NCI-H446 treated with DMSO at 0.1 percent for 48 hours (cell line): ENCODE measurements at places on chromosomes 1 and 21.
A peak's percentile ranks its signal among the peaks of the same experiment; 100 is the strongest.

GRCh38 chr1:41487126-41488039, 2.9 kb upstream of the EDN2 start:
- DNase-seq: no peak

DNA sequence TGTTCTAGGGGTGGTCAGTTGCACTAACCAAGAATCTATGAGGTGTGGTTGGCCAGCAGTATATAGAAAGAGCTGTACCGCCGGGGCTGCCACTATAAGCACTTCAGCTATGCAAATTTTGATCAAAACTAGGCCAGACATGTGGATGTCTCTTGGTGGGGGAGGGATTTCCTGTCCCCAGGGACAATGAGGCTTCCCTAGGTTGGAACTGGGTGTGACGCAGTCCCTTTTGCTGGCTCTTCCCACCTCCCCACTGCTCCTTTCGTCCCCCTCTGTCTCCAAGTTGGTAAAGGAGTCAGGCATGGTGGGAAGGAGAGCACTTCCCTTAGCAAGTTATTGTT, 13.6 kb downstream of the SDCCAG8 start:
- no peak for DNase-seq

- DNase-seq: peak; percentile 56
These were observed 283.5 kb downstream of the S1PR1 start for GRCh38 chr1:101520302-101520701.

GRCh38 chr21:14687268-14687625, 141.1 kb upstream of the SAMSN1 start:
- no peak for DNase-seq

DNA sequence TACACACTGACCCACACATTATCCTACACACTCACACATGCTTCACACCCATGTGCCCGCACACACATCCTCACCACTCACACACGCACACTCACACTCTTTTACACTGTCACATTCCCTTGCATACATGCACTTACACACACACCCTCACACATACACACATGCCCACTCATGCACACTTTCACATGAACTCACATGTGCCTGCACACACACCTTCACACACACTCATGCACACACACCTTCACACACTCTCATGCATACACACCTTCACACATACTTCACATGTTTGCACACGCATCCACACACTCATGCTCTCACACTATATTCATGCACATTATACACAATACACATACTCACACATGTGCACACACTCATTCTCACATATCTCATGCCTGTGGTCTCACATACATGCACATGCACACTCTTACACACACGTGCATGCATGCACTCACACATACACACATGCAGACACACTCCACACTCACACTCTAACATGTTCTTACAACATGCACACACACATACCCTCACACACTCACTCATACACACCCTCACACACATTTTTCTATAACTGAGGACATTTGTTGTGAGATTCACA, 42.3 kb downstream of the RXRG start:
- DNase-seq: no peak

DNA sequence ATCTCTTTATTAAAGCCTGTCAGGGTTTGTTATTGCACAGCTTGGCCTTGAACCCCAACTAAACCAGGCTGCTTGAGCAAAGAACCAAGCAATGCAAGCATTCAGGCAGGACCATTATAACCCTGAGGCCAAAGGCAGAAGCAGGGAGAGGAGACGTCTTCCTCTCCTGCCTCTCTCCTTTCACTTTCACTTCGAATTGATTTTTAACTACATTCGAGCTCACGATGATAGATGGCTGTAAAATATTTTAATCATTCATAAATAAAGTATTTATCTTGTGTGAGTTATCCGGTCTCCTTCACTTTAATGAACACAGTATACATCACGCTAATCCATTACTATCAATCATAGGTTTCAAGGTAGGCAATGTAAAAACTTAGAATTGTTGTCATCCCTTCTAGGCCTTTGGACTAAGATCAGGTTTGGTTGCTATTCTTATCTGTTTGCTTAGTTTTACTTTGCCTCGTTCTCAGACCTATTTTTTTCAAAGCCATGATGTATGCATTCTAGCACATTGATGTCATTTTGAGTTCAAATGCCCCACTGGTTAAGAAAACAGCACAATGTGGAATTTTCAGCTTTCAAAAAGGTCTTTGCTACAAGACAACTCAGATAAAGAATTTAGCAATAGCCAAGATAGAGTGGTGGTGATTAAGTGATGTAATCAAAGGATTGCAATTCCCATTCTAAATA, 480.2 kb upstream of the RUNX1 start:
- no peak for DNase-seq

DNA sequence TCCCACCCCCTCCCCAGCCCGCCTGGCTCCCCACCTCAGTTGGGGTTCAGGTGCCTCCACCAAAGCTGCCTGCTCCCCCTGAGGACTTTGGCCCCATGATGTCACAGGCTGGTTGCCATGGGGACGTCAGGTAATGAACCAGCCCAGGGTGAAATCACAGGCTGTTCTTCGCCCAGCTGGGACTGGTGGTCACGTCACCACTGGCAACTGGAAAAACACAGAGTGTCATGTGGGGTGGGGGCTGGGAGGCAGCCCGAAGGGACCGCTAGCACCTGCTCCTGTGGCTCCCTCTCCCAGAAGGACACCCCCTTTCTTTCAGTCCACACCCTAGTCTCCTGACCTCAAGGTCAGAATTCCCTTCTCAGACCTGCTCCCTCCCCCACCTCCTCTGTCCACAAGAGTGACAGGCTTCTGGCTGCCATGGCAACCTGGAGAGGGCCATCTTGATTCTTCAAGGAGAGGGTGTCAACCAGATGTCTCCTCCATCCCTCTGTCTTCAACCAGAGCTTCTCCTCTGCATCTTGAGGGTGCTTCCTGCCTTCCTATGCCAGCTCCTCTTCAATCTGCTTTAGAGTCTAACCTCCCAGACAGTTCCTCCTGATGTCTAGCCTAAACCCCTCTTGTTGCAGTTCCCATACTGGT, 6.2 kb downstream of the FAM131C start:
- DNase-seq: no peak

- no peak for DNase-seq
These were observed 203.7 kb upstream of the ESRRG start for GRCh38 chr1:216926720-216927510.

GRCh38 chr1:206573319-206573718, 38.9 kb downstream of the EIF2D start:
- no peak for DNase-seq

DNA sequence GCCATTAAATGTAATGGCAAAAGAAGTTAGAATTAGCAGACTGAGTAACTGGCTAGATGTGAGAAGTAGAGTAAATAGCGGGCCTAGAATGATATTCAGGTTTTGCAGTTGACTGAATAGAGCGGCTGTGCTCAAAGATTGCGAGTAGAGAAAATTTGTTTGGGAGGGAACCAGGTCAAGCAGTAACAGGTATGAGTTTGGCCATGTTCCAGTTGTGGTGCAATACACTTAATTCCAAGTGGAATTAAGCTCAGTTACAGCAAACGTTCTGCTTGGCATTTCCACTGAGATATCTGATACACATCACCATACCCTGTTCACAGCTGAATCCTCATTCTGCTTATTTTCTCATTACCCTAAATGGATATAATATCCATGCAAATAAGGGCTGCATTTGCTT, 1382.9 kb downstream of the MRPL39 start:
- DNase-seq: no peak

GRCh38 chr1:166740668-166741276, 98.5 kb upstream of the POGK start:
- DNase-seq: no peak

DNA sequence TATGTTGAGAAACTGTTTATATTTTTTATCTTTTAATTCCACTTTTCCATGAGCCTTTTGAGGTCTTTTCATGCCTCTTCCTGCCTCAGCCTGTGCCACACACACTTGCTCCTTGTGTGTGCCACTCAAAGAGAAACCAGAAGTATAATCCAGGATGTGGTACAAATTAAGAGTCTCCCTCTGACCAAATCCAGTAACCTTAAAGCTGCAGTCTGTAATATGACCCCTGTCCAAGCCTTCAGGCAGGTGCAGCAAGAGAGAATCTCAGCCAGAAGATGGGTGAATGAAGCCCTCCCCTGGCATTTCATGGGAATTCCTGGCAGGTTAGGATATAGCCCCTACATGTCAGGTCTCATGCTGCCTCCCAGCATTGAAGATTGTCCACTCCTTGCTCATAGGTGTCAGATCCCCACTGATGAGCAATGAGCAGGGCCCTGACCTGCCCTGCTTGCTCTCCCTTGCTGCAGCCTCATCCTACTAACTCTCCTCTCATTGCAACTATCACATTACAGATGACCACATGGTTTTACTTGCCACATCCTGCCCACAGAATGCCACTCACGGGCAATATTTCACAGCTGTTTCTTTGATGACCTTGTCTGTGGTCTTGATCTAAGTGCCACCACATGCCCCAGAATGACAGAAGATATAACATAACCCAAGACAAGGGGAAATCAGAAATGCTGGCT, 169.3 kb downstream of the SEC16B start:
- DNase-seq: no peak

GRCh38 chr1:1176931-1177330, 3.3 kb downstream of the TTLL10 start:
- no peak for DNase-seq

DNA sequence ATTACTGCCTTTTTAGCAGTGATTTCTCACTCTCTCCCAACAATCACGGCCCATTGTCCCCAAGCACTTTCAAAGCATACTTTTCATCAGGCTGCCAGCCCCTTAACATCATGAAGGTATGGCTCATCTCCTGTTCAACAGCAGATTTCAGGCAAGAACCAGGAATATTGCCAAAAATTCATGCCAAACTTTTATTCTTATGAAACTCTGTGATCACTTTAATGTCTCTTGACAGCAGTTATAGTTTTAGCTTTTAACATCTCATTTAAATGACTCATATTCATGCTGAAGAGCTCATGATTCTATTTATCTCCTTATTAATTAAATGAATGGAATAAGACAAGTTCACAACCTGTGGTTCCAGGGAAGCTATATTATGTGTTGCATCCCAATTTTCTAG, 235.1 kb downstream of the GRIK1 start:
- DNase-seq: no peak

DNA sequence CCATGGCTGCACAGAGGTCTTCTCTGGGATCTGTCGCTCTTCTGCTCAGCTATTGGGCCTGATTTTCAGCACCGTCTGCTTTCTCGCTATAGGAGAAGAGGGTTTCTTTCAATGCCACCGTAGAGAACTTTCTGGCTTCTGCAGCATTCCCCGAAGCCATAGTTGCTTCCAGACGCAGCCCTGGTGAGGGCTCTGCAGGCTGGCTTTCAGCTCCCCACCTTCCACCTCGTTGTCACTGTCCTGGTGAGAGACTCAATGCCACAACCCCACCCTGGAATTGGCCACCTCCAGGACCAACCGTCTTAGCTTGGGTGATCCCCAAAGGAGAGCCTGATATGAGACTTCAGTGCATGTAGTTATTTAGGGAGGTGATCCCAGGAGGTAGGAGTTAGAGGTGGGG, 12.0 kb upstream of the PRKCZ start:
- DNase-seq: no peak

DNA sequence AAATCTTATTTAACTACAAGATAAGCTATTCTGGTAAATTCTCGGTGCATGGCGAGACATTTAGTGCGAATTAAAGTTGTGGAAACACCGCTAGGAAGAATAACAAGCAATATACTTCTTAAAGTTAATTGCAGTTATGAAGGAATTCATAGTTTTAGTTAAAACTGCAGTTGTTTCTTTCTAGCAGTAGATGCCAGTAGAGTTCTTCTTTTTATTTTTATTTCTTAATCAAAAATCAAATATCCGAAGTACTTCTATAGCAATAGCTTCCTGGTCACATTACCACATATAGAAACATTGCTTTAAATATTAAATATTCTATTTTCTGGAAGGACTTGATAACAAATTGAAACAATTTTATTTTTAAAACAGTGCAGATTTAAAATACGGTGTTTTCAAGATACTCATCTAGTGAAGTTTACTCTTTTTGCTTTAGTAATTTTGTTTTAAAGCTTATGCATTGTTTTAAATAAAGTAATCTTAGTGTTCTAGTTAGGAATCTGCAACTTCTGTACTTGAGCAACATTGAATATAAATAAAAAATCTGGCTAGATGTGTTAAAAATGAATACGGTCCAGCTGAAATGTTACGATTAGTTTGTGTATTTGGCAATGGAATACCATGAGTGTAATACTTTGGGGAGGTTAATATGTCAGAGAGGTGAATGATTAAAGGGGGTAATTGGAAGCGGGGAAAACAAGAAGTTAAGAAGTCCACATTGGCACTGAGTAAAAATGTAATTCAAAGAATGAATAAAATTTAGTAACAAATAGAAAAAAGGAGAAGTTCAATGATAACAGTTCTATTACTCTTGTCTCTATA, 2.7 kb upstream of the PRKACB start:
- peak; percentile 59 for DNase-seq

DNA sequence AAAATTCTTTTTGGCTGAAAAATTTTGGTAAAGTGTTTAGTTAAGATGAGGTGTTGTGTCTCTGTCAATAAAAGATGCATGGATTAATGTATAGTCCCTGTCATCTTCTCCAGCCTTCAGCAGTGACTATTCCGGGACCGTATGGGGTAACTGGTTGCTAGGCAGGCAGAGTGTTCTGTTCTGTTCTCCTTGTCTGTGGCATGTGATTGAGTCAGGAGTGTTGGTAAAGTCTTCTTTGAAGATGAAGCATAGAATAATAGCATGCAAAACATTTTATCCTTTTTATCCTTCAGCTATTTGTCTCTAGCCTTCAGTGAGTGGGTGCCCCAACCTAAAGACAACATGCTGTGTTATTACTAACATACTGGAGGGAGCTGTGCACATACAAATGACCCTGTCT, 74.6 kb downstream of the RGL1 start:
- no peak for DNase-seq

DNA sequence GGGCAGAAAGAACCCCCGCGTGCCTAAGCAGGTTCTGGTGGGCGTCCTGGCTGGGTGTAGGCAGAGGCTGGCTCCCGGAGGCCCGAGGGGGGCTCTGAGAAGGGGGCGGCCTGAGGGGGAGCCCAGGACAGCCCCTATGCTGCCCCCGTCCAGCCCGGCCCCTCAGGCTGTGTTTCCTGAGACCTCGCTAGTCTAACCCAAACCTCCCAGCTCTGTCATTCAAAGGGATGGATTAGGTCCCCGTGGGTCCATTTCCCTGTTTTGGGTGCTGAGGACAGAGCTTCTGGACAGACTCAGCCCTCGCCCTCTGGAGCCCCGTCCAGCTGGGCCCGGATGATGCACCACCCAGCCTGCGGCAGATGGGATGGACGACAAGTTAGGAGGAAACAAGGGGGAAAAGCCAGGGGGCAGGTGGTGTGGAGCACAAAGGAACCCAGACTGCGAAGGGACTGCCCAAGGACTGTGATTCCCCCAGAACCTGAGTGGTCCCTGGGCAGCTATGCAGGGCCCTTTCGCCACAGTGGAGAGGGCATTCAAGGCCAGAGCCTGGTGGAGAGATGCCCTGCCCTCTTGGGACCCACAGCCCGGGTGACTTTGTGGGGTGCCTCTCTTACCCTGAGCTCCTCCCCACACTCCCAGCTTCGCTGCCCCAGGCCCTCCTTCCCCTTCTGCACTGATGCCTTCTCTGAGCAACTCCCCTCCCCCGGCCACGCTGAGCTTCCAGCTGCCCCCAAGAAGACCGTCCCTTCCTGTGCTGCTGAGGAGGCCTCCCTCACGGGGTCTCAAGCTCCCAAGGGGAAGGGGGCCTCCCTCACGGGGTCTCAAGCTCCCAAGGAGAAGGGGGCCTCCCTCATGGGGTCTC, 2.8 kb downstream of the HES4 start:
- no peak for DNase-seq

- no peak for DNase-seq
These were observed 55.4 kb downstream of the OPTC start for GRCh38 chr1:203549309-203549708.

- DNase-seq: no peak
These were observed 296 bp upstream of the RNPEP start for GRCh38 chr1:201982082-201982622.
